ENCODE measurements at places on chromosomes 5 and 9.
A peak's percentile ranks its signal among the peaks of the same experiment; 100 is the strongest.

- DNase-seq: peak; percentile 89
These were observed 39.0 kb downstream of the SMARCA2 start for GRCh38 chr9:2053883-2054845.

DNA sequence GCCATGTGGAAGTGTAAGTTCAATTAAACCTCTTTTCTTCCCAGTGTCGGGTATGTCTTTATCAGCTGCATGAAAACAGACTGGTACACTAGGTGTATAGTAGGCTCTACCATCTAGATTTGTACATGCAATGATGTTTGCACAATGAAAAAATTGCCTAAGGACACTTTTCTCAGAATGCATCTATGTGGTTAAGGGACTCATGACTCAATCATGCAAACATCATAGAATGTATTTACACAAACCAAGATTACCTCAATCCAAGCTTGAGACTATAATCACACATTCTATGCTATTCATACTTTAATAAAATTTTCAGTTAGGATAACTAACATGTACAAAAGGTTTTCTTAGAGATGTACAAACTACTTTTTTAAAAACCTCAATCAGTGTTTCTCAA, 1164.5 kb downstream of the CDH12 start:
- no peak for DNase-seq

- no peak for DNase-seq
These were observed 331.6 kb upstream of the SLC30A5 start for GRCh38 chr5:68762201-68762600.

DNA sequence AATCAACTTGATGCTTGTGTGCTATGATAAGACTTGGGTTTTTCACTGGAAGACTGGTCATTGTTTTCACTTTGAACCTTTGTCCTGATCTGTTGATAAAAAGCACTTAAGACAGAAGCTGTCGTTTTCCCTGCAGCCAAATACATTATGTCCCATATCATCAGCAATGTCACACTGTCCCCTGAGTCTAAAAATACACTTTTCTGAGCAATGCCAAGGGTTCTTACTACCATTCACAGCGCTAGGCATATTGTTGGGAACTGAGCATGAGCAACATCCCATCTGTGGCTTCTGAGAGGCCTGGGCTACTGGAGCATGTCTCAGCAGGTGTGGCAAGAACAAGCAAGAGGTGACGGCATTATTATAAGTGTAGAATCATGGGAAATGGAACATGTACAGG, 81.8 kb downstream of the SEMA6A start:
- DNase-seq: no peak

DNA sequence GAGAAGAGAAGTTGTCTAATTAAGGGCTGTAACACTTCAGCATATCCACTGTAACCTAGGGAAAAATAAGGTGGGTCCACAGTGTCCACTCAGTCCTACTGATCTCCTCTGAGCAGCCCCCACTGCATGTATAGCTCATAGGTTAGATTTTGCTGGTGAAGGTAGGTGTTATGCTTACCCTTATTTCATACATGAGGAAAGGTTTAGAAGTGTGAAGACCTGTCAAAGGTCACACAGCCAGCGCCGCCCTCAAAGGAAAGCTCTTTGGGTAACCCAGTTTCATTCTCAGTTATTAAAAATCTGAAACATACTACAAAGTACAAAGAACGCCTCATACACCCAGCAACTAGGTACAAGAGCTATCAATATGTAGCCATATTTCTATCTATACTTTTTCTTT, 87.2 kb downstream of the TLE4 start:
- DNase-seq: no peak

- DNase-seq: no peak
These were observed 1164.3 kb upstream of the DMAC1 start for GRCh38 chr9:8963885-8964284.

DNA sequence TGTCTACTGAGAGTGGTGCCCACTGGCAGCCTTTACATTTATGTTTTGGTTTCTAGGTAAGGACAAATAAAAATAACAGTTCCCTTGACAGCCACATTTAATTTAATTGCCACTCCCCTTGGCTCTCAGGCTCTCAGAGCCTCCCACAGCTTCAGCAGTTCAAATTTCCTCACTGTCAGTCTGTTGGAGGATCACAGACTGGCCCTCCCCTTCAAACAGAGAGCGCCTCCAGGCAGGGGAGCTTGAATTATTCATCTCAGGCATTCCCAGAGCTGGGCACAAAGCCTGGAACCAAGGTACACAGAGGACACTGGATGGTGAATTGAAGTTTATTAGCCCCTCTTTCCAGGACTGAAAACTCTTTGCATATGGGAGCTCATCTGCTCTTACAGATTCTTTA, 407.7 kb downstream of the SPOCK1 start:
- DNase-seq: no peak

- no peak for DNase-seq
These were observed 932.9 kb upstream of the DMAC1 start for GRCh38 chr9:8732367-8733075.

DNA sequence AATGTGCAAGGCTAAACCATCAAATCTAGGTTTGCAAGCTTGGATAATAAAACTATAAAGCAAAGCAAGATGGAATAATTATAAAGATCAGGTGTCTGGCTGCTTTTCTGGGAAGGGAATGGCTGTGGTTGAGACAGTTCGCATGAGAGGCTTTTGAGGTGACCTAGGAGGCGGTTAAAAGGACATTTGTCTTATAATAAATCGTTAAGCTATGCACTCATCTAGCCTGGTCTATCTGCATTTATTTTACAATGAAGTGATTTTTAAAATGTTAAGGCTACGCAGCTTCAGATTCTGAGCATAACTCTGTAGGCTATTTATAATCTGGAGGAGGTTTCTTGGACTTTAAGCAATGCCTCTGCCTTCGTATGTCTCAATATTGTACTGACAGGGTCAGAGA, 29.4 kb upstream of the MAN2A1 start:
- DNase-seq: no peak

GRCh38 chr5:35902046-35902672, 36.3 kb downstream of the CAPSL start:
- peak; percentile 89 for DNase-seq

DNA sequence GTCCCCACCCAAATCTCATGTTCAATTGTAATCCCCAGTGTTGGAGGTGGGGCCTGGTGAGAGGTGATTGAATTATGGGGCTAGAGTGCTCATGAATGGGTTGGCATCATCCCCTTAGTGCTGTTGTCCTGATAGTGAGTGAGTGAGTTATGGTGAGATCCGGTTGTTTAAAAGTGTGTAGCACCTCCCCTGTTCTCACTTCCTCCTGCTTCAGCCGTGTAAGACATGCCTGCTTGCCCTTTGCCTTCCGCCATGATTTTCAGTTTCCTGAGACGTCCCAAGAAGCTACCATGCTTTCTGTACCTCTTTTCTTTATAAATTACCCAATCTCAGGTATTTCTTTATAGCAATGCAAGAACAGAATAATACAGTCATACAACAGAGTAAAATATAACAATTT, 742 bp upstream of the LECT2 start:
- DNase-seq: no peak

GRCh38 chr9:132605387-132605786, 23.0 kb downstream of the BARHL1 start:
- DNase-seq: no peak

DNA sequence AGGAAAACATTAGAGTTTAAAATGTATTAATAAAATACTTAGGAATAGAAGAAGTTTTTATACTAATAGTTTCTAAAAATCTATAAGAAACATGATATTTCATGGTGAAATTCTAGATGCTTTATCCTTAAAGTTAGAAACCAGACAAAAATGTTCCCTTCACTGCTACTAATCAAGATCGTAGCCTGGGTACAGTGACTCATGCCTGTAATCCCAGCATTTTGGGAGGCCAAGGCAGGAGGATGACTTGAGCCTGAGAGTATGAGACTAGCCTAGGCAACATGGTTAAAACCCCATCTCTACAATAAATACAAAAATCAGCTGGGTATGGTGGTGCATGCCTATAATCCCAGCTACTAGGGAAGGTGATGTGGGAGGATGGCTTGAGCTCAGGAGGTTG, 30.4 kb upstream of the KLF9 start:
- DNase-seq: no peak

GRCh38 chr9:104856413-104856941, 71.5 kb downstream of the ABCA1 start:
- DNase-seq: no peak

DNA sequence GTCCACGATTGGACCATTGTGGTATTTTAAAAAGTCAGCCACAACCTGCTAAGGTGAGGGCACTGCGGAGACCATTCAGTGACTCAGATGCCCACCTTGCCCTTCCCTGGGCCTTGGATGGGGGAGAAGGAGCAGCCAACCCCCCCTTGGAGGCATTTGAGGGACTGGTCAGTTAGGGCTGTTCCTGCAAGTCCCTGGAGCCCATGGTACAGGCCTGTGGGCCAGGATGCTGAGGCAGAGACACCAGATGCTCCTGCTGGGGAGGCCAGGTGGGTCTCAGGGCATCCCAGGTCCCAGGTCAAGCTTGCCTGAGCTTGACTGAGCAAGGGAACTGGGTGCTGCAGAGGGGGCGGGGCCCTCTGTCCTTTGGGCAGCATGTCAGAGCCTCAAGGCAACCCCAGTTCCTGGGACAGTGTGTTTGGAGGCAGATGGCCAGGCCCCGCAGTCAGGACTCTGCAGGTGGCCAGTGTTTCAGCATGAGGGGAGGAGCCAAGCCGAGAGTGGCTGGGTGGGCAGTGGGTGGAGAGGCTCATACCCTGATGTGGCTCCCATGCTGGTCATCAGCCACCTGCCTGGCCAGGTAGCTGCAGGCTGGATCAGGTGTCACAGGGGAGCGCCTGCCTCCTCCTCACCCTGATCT, 27.5 kb downstream of the SLC6A3 start:
- no peak for DNase-seq

DNA sequence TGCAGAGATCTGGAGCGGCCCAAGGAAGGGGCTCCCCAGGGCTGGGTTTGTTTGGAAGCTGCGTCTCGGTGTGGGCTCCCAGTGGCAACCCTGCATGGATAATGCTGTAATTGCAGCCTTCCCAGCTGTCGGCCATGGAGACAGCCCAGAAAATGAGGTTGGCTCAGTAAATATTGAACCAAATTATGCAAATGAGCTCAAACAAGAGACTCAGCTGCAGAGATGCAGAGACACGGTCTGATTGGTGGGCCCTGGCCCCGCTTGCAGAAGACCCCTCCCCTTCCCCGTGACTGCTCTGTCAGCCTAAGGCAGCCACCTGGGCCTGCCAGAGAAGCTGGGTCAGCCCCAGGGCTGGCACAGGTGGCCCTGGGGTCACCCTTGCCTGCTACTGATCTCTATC, 75.9 kb downstream of the RAD23B start:
- DNase-seq: no peak

DNA sequence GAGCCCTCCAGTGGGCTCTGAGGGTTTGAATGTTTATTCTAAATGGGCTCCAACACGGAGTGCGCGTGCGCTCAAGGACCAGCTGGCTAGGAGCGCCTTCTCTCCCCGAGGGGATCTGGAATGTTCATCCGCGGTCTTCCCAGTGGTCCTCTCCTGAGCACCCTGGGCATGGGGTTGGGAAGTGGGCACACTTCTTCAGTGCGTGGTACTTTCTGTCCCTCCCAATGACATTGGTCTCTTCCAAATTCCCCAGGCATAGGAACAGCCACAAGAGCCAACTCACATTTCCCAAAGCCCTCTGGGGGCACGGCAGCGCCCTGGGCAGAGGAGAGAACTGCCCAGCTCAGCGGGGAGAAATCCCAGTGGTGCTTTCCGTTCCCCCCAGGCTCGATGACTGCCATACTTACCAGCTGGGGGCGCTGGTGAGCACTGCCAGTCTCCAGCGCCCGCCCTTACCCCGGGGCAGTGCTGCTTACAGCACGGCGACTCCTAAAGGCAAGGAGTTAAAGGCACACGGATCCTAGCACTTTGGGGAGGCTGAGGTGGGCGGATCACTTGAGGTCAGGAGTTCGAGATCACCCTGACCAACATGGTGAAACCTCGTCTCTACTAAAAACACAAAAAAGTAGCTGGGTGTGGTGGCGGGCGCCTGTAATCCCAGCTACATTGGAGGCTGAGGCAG, 29.9 kb upstream of the OBP2B start:
- peak; percentile 53 for DNase-seq

- DNase-seq: no peak
These were observed 422.9 kb downstream of the EBF1 start for GRCh38 chr5:158676642-158677469.

GRCh38 chr5:177396807-177397206, 3.7 kb downstream of the PFN3 start:
- DNase-seq: no peak

DNA sequence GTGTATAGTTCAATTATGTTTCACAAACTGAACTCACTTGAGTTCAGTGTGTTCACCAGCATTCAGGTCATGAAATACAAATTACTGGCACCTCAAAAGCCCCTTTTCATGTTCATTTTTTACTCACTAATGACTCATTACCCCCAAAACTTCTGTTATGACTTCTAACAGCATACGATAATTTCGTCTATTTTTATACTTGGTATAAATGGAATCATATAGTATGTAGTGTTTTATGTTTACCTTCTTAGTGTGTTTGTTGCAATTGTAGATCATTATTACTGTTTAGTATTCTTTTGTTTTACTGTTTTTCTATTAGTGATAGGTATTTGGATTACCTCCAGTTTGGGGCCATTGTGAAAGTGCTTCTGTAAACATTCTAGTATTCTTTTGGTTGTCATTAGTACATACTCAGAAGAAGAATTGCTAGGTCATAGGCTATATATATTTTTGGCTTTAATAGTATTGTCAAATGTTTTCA, 33.4 kb downstream of the DDX4 start:
- no peak for DNase-seq

- DNase-seq: peak; percentile 37
These were observed 200.4 kb downstream of the LRRC70 start for GRCh38 chr5:62779010-62779422.

- DNase-seq: no peak
These were observed 14.5 kb downstream of the CXCL14 start for GRCh38 chr5:135564331-135564730.

GRCh38 chr5:35518104-35518503, 99.6 kb upstream of the SPEF2 start:
- DNase-seq: no peak

DNA sequence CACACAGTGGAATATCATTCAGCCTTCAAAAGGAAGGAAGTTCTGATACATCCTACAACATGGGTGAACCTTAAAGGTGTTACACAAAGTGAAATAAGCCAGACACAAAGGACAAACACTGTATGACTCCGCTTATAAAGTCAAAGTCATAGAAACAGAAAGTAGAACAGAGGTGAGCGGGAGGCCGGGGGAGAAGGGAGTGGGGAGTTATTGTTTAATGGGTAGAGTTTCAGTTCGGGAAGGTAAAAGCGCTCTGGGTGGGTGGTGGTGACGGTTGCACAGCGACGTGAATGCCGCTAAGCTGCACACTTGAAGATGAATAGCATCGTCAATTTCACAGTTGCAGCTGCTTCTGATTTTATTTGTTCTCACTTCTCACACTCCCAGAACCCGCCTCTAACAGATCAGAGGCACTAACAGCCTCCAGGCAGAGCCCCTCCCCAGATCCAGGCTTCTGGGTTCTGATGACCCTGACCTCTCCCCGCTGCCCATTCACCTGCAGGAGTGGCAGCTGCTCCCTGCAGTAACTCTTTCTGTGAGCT, 34.1 kb downstream of the BNIP1 start:
- DNase-seq: no peak

- no peak for DNase-seq
These were observed 20.2 kb upstream of the EGFL7 start for GRCh38 chr9:136642439-136642921.

- no peak for DNase-seq
These were observed 11.4 kb downstream of the HAND1 start for GRCh38 chr5:154466671-154467070.

GRCh38 chr9:25048098-25048724, 502.5 kb upstream of the IZUMO3 start:
- no peak for DNase-seq
